ENCODE measurements at places on chromosomes 2 and 18.

DNA sequence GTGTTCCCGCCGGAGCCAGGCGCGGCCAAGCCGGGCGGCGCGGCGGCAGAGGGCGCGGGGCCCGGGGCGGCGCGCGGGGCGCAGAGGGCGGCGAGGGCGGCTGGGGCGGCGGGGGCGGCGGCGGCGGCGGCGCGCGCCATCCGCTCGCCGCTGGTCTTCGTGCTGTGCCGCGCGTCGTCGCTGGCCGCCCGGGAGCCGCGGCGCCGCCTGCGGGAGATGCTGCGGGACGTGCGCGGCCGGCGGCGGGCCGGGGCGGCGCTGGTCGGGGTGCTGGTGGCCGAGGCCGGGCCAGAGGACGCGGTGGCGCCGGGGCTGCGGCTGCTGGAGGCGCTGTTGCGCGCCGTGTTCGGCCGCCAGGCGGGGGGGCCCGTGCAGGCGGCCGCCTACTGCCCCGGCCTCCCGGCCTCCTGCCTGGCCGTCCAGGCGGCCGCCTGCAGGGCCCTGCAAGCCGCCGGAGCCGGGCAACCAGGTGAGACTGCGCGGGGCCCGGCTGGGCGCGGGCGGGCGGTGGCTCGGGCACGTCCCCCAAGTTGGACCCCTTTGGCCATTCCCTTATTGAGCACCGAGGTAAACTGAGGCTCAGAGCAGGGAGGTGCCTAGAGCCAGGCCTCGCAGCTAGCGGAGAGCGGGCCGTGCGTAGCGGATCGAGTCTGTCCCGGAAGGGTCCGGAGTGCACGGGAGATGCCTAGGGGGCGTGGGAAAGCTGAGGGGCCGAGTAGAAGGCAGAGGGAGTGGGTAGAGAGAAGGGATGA, 584 bp downstream of the C2orf72 start:
- no peak for DNase-seq

DNA sequence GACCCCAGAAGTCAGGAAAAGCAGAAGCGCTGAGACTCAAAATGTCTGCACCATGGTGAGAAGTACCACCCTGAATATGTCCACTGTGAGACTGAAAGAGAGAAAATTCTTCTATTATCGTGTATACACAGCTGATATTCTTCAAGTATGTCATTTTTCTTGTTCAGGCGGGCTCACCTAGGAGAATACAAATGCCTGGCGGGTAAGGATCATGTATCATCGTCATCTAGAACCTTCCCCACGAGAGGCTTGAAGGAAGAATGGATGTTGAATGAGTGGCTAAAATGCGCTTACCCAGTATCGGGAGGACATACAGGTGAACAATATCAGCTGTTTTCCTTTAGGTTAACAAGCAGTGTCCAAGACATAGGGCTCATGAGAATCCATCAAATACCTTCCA, 21.1 kb upstream of the ARL4C start:
- no peak for DNase-seq

DNA sequence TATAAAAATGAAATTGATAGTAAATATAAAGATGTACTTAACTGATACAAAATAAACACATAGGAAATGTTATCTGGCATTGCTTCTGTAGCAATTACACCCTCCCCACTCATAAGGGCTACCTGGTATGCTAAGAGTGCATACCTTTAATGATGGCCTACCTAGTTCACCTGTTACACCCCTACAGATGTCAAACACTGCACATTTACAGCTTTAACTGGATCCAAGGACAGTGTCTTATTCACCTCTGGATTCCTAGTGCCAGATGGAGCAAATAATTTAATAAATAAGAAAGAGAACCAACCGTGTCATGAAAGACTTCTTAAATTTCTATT, 15.3 kb upstream of the SEC11C start:
- no peak for DNase-seq

- no peak for DNase-seq
Measured at GRCh38 chr2:43539436-43539835, 56.4 kb downstream of the THADA start.

DNA sequence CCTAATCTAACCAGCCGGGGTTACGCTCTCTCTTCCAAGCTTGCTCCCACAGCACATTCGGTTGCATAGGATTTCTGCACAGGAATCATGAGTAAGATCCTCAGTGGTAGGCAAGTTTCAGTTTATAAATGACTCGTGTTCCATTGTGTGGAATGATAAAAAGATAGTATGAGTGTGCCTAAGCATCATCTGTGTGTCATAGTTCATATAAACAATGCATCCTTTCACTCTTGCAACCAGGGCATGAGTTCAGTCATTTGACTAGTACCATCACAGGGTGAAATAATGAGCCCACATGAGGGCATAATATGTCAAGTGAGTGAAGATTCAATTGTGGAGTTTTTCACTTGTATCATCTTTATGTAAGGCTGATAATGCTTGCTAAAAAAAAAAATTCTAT, 417.1 kb upstream of the CDH2 start:
- no peak for DNase-seq

- DNase-seq, result no peak
Measured at GRCh38 chr2:70671092-70671675, 96.8 kb downstream of the ADD2 start.

- no peak for DNase-seq
Measured at GRCh38 chr2:2926009-2926857, 451.4 kb downstream of the EIPR1 start.

DNA sequence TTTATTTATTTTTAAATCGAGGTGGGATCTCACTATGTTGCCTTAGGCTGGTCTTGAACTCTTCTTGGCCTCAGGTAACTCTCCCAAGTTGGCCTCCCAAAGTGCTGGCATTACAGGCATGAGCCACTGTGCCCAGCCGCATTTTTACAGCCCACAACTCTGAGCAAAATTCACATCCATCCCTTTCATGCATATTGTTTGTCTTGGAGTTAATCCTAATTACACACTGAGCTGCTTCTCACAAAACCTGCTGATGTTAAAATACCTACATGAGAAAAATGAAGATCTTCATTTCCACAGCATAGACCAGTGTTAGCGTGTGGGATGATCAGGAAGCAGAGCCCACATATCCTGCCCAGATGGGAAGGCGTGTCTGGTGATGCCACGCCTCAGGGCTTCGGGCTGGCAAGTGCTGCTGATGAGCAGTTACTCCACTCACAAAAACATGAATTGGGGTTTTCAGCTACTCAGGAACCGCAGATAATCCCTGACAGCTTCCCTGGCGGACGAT, 14.6 kb downstream of the ITGB1BP1 start:
- no peak for DNase-seq

- no peak for DNase-seq
Measured at GRCh38 chr2:128385365-128385764, 66.7 kb upstream of the HS6ST1 start.

DNA sequence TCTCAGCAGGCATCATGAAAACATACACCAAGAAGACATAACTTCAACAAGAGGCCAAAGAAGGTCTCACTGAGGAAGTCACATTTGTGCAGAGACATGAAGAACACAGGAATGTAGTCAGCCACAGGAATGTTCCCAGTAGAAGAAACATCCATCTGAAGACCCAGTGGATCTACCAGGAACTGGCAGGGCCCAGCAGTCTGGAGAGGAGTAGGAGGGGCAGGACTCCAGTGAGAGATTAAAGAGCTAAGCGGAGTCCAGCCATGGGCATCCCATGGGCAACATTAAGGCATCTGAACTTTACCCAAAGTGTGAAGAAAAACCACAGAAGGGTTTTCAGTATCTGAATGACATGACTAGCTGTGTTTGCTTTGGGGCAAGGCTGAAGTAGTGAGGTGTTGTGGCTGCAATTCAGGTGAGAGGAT, 103.1 kb downstream of the UPP2 start:
- no peak for DNase-seq

GRCh38 chr2:219041252-219041651, at the start of gene CFAP65:
Gene CFAP65, minus strand, starts transcription at chr2:219041516. Its CDS starts 2,468 bp downstream, at chr2:219039048.
- no peak for DNase-seq

DNA sequence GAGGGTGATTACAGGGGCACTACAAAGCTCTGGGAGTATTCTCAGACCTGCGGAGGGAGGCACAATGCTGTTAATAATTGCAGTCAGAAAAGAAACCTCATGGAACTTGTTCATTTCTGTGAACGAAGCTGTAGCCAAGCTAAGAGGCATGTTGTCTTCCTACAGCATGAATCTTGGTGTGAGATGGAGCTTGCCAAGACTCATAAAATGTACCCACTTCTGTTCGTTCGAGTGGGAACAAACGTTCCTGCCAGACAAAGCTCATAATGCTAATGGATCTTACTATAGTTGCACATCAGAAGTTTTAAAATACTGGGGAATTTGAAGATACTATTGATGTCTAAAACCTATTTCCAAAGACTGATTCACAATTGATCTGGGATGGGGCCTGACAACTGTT, 489.1 kb downstream of the ZEB2 start:
- no peak for DNase-seq

DNA sequence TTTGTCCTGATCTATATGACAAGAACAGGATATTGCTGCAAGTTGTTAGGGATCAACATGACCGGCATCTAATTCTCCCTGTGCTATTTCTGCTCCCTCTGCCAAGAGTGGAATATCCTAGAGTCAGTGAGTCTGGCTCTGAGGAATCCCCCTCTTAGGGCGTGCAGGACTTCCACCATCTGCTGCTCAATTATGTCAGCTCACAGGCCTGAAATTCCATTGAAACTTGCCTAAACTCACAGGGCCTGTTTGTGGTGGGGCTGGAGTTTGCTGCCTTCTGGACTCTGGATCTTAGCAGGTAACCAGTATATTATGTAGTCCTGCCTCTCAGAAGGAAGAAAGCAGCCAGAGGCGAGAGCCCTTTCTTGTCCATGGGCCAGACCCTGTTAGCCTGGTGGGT, 323.0 kb downstream of the TSN start:
- DNase-seq, result no peak

DNA sequence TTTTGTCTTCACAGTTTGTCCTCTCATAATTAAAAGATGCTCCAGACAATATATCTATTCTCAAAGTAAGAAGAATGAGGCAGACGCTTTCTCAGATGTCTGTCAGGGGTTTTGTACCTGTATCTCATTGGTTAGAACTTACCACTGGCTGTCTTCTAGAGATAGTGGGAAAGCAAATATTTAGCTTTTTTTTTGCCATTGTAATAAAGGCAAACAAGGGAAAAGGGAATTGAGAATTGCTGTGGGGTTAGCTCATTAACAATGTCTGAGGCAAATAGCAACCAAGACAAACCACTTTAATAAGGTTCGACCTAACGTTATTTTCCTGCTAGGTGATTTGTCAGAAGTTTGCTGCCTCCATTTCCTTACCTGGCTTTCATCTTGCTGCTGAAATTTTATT, 30.0 kb downstream of the ZNF638 start:
- no peak for DNase-seq

DNA sequence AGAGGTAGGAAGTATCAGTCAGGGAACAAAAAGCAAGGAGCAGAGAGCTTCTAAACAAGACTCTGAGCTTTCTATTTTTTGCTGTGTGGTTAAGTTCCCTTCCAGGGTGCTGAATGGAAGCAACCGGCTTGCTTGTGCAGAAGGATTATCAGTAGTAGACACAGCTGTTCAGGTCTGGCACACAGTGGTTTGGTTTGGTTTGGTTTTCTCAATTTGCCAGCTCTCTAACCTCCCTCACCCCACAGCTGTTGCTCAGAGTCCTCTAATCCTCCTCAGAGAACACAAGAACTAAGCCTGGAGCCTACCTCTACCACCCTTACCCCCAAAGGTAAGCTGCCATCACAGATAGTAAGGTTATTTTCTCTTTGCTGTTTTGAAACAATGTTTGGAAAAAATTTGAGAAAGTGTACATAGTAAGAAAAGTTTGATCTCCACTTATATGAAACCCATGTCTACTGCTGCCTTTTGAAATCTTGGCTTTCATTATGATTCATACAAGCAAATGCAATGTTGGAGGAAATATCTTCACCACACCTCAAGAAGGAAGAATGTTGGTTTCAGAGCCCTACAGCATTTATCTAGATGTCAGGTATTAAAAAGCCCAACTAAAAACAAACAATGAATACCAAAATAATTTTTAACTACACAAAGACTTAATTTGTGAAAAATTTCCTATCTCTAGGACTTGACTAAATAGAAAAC, 255.3 kb downstream of the NR4A2 start:
- no peak for DNase-seq

GRCh38 chr2:188388831-188389230, 97.2 kb downstream of the GULP1 start:
- DNase-seq, result no peak

DNA sequence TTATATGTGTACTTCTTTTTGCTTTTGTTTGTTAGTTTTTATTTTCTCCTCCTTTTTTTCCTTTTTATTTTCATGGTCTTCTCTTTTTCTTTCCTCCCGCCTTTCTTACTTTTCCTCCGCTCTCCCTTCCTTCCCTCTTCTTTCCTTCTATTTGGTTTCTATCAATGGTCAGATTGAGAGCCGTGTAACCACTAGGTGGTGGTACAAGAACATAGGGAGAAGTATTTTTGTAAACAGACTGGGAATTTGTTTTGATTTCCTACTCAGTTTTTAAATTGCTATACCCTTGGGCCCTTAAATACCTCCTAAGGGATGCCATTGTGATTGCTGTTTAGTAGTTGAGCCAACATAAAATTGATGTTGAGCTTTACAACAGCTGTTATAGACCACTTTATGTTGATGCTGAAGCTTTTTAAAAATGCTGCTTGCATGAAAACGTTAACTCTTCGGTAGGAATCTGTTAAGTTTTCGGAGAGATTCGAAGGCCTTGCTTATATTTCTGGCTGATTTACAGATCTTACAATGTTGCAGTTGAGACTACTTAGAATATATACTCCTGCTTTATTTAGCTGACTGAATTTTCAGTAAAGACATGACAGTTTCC, 124.2 kb downstream of the UBE2E3 start:
- DNase-seq, result no peak

DNA sequence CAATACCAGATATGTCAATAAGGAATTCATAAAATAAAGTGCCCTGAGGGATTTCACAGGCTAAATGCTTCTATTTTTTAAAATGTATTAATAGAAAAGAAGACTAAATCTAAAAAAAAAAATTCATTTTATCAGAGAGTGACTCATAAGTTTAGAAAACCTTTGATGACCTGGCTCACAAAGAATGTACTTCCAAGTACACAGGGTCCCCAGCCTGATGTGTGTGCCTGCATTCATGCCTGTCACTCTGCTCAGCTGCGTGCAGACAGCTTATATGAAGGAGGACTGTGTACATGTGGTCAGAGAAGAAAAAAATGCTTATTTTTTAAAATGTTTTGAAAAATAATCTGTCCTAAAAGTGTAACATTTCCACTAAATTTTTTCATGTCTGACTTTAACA, 3.0 kb upstream of the CPS1 start:
- no peak for DNase-seq

GRCh38 chr18:77911971-77912605, 662.4 kb downstream of the GALR1 start:
- no peak for DNase-seq

DNA sequence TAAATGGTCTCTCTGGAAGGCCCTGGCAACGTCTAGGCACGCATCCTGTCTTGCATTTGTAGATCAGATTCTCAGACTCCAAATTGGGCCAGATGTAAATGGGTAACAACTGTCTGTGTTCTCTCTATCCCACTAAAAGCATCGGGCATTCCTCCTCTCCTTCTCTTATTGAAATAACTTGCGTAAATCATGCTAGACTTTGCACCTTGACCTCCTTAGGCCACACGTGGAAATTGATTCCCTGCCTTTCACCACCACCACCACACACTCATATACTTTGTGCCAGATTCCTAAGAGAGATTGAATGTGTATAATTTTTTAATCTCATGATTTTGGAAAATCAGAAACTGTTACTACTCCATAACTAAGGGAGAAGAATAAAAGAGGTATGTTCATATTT, 21.3 kb downstream of the MAPRE3 start:
- DNase-seq, result no peak

GRCh38 chr2:209619782-209620181, 151.8 kb upstream of the UNC80 start:
- no peak for DNase-seq

GRCh38 chr2:21412944-21413443, 289.2 kb downstream of the TDRD15 start:
- DNase-seq, result no peak

All from stimulated activated CD8-positive, alpha-beta memory T cell treated with anti-CD3 and anti-CD28 coated beads, Interleukin-15, amount 100 ng/mL, for 24 hours (primary cell).